ENCODE measurements at places on chromosomes 4 and X.

GRCh38 chr4:168612450-168613135 is 115.7 kb downstream of the PALLD start:
- no peak for DNase-seq

- no peak for DNase-seq
Measured at GRCh38 chrX:102832661-102833060, 104.4 kb upstream of the RAB40AL start.

- DNase-seq: no peak
Measured at GRCh38 chr4:10196191-10196590, 79.6 kb upstream of the WDR1 start.

DNA sequence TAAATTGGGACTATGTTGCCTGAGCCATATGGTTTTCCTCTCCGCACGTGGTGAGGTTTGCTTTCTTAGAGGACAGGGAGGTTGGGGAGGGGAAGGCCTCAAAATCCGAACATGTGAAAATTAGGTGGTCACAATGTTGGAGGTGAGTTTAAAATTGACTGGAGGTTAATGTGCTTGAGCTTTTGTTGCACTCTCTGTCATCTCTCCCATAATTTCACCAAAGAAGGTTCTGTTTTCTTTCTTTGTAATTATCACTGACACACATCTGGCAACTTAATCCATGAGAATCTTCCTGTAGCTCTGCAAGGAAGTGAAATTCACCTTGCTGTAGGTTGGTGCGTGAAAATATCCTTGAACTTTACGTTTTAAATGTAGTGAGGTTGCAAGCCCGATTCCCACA is 225.5 kb downstream of the PDGFC start:
- no peak for DNase-seq
